Upper lobe of right lung (tissue), 1 donor: ENCODE measurements at places on chromosomes 6 and 20. TPM values are rescaled to one million over a fixed set of nuclear protein-coding genes. Genes with fewer than 3 reads are reported as not detected.
A peak's percentile ranks its signal among the peaks of the same experiment; 100 is the strongest.

- DNase-seq = no peak
- H3K4me3 ChIP-seq = no peak overlapping the region
- H3K27me3 ChIP-seq = no peaks in the 10 kb centered on the region
- H3K36me3 ChIP-seq = no peaks in the 10 kb centered on the region
Measured at GRCh38 chr6:158703111-158703836, 53.4 kb downstream of the SYTL3 start.

DNA sequence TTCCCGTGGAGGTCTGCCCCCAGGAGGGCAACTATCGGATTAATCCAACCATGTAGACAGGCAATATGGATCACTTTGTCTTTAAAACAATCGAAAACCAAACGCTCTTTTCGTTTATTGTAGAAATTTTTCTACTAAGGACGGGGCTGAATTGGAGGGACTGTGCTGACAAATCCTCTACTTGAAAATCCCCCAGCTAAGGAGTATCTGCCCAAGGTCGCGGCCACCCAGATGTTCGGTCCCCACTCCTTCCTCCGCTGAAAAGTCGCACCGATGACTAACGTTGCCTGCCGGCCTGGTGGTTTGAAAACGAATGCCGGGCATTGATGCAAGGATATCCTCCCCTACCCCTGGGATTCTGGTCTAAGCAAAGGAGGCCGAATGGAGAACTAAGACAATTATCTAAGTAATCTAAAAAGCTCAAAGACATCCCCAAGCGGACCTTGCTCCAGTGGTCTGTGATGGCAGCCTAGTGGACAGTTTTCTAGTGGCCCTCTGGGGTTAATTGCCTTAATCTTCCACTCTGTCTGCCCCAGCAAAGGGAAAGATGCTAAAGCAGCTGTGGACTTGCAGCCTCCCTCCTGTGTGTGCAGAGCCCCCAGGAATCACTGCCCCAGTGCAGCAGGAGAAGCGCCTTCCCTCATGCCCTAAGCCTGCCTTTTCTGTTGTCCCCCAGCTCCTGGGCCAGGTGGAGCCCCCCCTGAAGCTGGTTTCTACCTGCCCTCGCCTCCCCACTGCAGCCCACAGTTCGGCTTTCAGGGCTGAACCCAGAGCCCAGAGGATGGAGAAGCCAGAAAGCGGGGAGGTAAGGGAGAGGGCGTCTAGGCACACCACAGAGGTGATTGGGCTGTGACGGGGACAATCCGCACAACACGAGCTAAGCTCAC is 3.6 kb upstream of the FOXC1 start:
- no peaks in the 10 kb centered on the region for H3K36me3 ChIP-seq
- H3K27ac ChIP-seq = no peak overlapping the region
- peaks cover 82% of the 10 kb centered on the region for H3K27me3 ChIP-seq
- DNase-seq = no peak

- H3K36me3 ChIP-seq = no peaks in the 10 kb centered on the region
- H3K27me3 ChIP-seq = no peaks in the 10 kb centered on the region
- H3K27ac ChIP-seq = no peak overlapping the region
Measured at GRCh38 chr20:5786930-5787795, 37.0 kb downstream of the SHLD1 start.

- H3K4me1 ChIP-seq = peaks cover 9% of the 10 kb centered on the region
- no peaks in the 10 kb centered on the region for H3K36me3 ChIP-seq
- peak overlapping the region; percentile 24 for H3K27ac ChIP-seq
- no peaks in the 10 kb centered on the region for H3K27me3 ChIP-seq
Measured at GRCh38 chr20:48706710-48707365, 121.0 kb downstream of the PREX1 start.

DNA sequence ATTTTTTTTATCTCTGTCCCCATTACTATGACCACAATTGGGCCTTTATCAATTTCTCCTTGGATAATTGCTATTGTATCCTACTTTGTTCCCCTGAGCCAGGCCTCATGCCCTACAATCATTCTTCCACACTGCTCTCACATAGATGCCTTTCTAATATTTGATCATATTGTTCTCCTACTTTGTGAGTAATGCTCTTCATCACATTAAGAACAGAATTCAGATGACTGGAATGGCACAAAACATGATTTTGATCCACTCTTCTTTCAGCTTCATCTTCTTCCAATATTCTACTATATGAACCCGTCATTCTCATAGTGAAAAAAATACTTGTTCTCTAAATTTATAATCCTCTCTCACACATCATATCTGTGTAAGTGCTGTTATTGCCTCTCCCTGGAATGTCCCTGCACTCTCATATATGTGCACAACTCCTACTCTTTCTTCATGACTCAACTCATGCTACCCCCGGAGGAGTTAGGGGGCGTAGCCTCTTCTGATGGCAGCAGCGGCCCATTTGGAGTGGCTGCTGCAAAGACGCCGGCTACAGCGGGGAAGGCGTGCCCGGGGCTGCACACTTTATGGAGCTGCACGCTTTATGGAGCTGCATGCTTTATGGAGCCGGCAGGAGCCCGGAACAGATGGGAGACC is 25.3 kb upstream of the HACE1 start:
- no peaks in the 10 kb centered on the region for H3K36me3 ChIP-seq
- no peak for DNase-seq
- no peak overlapping the region for H3K4me3 ChIP-seq
- no peaks in the 10 kb centered on the region for H3K27me3 ChIP-seq
- no peaks in the 10 kb centered on the region for H3K4me1 ChIP-seq

The GNAS-AS1 gene
- total RNA-seq = 1.1 TPM

The FUT9 gene
- total RNA-seq = not detected

The CRISP2 gene
- total RNA-seq = not detected
